ENCODE measurements at places on chromosomes 2 and 18.

GRCh38 chr2:21033237-21034155 is 10.4 kb downstream of the APOB start:
- no peak for DNase-seq

GRCh38 chr2:32068-32467 is 14.2 kb downstream of the FAM110C start:
- DNase-seq = no peak

GRCh38 chr18:5380586-5380985 is 85.1 kb upstream of the ZBTB14 start:
- DNase-seq = no peak

GRCh38 chr18:1665079-1665478 is 760.4 kb downstream of the ADCYAP1 start:
- DNase-seq = no peak

DNA sequence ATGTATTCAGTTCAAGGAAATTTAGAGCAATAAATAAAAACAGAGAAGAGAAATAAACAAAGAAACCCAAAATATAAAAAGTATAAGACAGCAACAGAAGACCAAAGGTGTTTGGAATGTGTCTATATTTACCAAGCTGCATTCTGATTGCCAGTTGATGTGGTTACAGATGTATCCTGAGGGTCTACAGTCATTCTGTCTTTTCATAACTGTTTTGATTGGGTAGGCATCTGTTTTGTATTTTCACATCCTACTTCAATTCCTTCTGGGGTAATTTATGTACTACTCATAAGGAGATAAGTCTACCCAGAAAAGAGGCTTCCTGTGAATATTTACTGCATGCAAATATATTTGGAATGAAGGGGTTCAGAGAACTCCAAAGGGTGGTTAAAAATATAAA is 596.8 kb upstream of the GCFC2 start:
- no peak for DNase-seq

GRCh38 chr2:20214566-20215182 is 10.3 kb downstream of the SDC1 start:
- no peak for DNase-seq

- DNase-seq = peak; percentile 98
Measured at GRCh38 chr2:42249887-42250286, 80.7 kb downstream of the EML4 start.
